ENCODE measurements at places on chromosomes 1 and 21.
A peak's percentile ranks its signal among the peaks of the same experiment; 100 is the strongest.

- no peak for ATAC-seq
Observed at GRCh38 chr1:17425806-17426600, 13.5 kb downstream of the RCC2 start.

DNA sequence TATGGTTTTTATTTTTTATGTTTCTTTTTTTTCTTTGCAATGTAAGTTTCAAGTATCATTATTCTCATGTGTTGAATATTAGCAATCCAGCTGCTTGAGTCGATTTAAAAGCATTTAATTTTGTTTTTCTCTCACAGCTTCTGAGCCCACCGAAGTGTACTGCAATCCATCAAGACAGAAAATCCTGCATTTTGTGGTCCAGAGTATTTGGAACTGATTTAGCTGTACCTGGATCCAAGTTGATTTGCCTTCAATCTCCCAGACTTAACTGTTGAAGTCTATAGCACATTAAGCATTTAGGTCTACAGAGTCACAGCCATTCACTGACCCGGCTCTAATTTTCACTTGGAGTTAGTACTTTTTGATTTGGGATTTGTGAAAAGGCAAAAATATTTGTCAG is 622.9 kb upstream of the ADAMTS5 start:
- no peak for ATAC-seq

- ATAC-seq = no peak
Observed at GRCh38 chr1:244204004-244204403, 152.9 kb downstream of the ZBTB18 start.

- ATAC-seq = no peak
Observed at GRCh38 chr1:207030522-207031009, 2.0 kb downstream of the C1orf116 start.

DNA sequence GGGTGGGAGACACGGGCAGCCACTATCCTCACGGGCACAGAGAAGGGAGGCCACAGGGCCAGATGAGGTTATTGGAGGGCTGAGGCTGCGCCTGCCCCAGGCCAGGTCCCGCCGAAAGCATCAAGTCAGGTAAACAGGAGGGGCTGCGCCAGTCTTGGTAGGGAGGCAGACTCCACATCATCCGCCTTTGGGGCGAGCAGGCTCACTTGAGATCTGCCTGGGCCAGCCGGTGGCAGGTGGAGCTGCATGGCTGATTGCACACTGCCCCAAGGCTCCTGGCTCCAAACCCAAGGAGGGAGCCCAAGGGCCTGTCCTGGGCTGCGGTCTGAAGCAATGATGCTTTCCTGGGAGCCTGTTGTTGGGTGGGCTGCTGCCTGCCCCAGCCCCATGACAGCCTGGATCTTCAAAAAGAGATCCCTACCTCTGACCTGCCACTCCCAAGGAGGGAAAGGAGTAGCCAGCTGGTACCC is 4.6 kb downstream of the SMIM1 start:
- ATAC-seq = no peak

DNA sequence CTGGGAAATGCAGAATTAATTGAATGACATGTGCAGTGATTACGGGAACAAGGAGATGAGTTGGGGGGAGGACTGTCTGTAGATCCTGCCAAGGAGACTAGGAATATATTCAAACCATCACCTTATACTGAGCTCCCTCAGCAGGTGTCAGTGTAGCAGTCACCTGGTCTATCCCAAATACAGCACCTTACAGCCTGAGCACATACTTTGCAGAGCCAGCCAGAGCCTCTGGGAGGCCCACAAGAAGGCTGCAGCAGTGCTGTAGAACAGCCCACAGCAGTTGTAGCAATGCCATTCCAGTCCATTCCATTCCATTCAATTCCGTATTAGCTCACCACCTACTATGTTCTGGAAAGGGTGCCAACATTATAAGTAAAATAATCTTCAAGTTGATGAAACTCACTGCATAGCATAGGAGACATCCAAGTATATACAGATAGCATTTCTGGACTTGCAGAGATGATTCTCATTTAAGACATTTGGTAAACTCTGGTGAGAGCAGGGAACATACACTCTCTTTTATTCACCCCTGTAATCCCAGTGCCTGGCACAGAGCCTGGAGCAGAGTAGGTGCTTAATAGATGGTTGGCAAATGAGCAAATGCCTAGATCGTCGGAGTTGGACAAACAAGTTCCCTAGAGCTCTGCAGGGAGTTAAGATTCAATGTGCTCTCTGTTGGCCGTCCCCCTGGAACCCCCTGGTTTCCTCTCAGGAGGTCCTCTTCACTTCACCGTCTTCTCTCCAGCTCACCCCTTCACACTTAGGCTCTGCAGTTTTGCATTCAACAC is 44.7 kb downstream of the KCNC4 start:
- ATAC-seq = no peak

DNA sequence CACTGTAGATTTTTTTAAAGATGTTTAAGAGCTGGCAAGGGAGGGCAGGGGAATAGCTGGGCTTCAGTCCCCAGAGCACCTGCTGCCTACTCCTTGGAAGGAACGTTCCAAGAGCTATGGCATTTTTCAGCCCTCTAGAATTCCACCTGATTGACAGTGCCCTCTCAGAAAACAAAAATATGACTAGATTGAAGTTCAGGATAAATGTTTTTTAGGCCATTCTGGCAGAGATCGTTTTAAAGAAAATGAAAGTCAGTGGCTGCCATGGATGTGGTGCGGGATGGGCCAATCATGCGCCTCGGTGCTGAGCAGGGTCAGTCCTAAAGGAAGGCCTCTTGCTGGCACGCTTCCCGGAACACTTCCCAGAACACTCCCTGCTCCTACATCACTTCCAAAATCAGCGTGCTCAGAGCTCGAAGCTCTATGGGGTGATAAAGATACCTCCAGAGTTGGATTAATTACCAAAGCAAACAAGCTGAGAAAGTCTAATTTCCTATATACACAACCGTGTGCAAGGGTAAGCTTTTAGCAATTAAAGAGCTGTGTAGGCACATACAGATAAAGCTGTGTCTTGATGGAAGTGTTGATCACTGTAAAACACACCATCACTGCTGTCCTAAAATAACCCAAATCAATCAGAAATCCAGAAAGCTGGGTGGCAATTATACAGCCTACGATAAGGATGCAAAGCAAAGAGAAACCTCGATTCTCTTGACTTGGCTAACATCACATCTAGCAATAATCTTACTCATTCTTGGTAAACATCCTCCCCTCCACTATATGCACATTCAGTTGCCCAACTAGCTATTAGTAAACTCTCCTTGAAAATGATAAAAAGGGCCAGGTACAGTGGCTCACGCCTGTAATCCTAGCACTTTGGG is 34.6 kb downstream of the TGFBR3 start:
- ATAC-seq = no peak

GRCh38 chr1:156390469-156391365 is 21.7 kb downstream of the RHBG start:
- ATAC-seq = no peak

- no peak for ATAC-seq
Observed at GRCh38 chr1:221228594-221228993, 349.4 kb downstream of the HLX start.

GRCh38 chr21:44024887-44025353 is 12.8 kb downstream of the TRAPPC10 start:
- no peak for ATAC-seq

GRCh38 chr1:161726473-161727255 is 5.3 kb downstream of the FCRLB start:
- ATAC-seq = peak; percentile 51

GRCh38 chr1:54995835-54996234 is 2.9 kb upstream of the BSND start:
- peak; percentile 45 for ATAC-seq

- peak; percentile 76 for ATAC-seq
Observed at GRCh38 chr1:243596431-243597062, 253.5 kb downstream of the AKT3 start.

- ATAC-seq = no peak
Observed at GRCh38 chr1:168218658-168219057, 7.1 kb upstream of the SFT2D2 start.

DNA sequence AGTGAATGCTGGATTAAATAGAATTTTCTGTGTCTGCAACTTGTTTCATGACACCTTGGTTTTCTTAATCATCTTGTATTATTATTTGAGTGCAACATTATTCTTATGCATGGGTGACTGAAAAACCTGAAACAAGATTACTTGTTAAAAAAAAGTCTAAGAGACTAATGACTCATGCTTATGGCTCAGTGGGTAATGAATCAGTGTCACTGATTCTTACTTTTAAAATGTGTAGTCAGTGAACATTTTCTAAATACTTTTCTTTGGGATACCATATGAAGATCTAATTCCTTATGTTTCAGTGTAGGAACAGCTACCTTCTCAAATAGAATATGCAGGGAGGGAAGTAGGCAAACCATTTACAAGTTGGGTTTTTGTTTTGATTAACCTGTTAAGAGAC is 65.5 kb downstream of the PRKAA2 start:
- no peak for ATAC-seq

GRCh38 chr21:45279446-45280177 is 8.1 kb downstream of the POFUT2 start:
- no peak for ATAC-seq

DNA sequence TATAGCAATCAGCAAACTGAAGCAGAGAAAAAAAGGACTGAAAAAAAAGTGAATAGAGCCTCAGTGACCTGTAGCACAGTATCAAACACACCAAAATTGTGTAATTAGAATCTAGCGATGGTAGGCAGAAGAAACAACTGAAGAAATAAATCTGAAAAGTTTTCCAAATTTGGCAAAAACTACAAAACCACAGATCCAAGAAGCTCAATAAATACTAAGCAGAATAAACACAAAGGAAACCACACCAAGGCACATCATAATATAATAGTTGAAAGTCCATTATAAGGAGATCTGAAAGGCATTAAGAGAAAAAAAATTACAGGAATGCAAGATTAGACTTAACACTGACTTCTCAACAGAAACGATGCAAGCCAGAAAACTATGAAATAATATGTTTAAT is 7.1 kb upstream of the IL12RB2 start:
- ATAC-seq = no peak

DNA sequence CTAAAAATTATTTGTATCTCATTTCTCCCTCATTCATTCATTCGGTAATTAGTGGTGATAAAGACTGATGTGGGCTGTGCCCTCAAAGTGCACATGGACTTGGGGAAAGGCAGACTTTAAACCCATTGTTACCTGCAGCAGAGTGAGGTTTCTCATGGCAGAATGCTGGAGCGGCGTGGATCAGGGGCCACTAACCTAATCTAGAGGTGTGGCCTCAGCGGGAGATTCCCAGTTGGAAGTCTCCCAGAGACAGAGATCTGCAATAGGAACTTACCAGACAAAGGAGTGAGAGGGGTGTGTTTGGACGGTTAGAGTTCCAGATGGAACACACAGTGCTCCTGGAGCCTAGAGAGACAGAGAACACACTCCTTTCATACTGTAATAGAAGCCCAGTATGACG is 73.5 kb downstream of the VPS26C start:
- no peak for ATAC-seq

DNA sequence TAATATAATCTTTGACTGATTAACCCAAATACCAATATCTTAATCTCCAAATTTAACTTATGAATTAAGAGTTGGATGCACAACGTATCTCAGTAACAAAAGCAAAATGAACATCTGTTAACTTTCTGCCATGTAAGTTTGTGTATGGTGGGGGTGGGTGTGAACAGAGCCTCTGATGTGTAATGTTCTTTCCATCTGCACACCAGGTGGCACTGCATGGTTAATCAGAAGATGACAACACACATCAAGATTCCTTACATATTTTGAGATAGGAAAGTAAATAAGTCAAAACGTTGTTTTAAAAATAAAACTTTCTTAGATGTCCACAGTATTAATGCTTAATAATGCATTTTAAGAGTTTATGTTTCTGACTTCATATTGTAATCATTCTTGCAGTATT is 251.9 kb downstream of the DPYD start:
- ATAC-seq = no peak

DNA sequence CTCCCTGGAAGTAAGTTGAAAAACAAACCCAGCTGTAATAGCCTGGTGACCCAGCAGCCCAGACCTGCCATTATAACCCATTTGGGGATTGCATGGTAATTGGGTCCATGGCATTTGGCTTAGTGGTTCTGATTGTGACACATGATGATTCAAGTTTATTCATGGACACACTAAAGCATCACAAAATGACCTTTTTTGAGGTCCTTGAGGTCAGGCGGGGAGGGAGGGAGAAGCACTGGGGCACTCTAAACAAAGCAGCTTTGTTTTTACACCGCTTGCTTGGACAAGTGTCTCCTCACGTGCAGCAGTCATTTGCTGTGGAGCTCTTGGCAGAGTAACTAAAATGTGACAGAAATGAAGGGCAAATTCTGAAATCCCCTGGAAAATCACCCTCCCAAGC is 241.0 kb upstream of the SGIP1 start:
- ATAC-seq = no peak

- ATAC-seq = no peak
Observed at GRCh38 chr1:163436140-163436812, 114.5 kb downstream of the NUF2 start.

GRCh38 chr1:152461544-152461943 is 47.5 kb upstream of the CRNN start:
- no peak for ATAC-seq

DNA sequence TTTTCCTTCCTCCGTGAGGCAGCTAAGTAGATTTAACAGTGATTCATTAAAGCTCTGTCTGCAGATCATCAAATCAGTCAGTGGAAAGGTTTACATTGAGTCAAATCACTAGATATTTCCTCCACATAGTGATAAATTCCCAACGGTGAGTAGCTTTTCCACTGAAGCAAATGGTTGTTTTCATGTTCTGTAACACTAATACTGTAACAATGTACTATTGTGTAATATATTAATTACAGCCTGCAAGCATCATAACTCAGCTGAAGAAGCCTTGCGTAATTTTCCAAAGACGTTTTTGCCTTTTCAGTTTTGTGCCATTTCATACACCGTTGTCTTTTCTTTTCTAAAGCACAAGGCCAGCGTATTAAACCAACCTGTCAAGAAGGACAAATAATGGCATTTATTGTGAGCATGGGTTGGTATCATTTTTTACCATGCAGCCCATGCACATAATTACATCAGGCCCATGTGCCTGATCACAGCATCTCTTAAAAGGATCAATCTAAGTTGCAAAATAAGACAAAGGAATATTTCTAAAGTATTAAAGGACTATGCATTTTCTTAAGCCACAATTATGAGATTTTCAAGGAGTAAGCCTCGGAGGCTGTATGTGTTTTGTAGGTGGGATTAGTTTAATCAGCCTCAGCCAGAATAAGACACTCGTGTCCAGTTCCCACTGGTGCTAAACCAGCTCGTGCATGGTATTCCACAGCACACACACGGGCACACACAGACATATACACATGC is 16.7 kb upstream of the PDE9A start:
- ATAC-seq = no peak

All from activated CD4-positive, CD25-positive, alpha-beta regulatory T cell treated with anti-CD3 and anti-CD28 coated beads, Interleukin-2, amount 50 U/mL, for 24 hours (primary cell).